Suprapubic skin (tissue), 4 donors: ENCODE measurements at places on chromosomes 11 and 22. TPM values are rescaled to one million over a fixed set of nuclear protein-coding genes. Genes with fewer than 3 reads are reported as not detected.

Gene POU2F3
- total RNA-seq, result 219 TPM

Gene SCGB1A1
- total RNA-seq, result not detected

GRCh38 chr11:41379084-41379483 lies 80.4 kb downstream of the LRRC4C start:
- DNase-seq, result no peak

DNA sequence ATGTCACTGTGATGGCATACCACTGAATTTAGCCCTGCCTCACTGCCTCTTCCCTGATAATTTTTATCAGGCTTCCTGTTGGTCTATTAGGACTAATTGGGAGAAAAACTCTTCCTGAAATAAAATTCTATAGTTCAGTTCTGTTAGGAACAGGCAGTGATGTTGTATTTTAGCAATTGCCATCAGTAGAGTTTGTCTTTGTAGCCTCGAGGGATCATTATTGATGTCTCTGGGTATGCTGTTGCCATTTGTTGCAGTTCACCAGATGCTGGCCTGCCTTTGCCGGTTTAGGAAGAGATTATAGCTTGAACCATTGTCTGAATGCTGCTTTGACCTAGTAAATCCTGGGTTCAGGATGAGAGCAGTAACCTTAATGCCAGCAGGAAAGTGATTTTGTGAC lies 41.0 kb downstream of the KDM2A start:
- no peak for DNase-seq

DNA sequence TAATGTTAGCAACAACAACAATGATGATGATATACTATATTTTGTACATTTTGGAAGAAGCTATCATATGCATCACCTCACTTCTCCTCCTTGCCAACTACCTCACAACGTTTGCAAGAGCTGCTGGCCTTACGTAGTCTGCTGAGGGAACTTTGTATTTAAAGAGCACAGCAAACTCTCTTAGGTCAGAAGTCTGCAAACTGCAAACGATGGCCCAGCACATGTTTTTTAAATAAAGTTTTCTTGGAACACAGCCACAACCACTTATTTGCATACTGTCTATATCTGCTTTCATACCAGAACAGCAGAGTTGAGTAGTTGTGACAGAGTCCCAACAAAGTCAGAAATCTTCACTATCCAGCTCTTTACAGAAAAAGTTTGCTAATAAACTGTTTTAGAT lies 261.7 kb downstream of the TENM4 start:
- no peak for DNase-seq

GRCh38 chr22:47231759-47232158 lies 469.3 kb downstream of the TBC1D22A start:
- DNase-seq, result no peak

Gene GLYATL2
- 0.87 TPM for total RNA-seq

DNA sequence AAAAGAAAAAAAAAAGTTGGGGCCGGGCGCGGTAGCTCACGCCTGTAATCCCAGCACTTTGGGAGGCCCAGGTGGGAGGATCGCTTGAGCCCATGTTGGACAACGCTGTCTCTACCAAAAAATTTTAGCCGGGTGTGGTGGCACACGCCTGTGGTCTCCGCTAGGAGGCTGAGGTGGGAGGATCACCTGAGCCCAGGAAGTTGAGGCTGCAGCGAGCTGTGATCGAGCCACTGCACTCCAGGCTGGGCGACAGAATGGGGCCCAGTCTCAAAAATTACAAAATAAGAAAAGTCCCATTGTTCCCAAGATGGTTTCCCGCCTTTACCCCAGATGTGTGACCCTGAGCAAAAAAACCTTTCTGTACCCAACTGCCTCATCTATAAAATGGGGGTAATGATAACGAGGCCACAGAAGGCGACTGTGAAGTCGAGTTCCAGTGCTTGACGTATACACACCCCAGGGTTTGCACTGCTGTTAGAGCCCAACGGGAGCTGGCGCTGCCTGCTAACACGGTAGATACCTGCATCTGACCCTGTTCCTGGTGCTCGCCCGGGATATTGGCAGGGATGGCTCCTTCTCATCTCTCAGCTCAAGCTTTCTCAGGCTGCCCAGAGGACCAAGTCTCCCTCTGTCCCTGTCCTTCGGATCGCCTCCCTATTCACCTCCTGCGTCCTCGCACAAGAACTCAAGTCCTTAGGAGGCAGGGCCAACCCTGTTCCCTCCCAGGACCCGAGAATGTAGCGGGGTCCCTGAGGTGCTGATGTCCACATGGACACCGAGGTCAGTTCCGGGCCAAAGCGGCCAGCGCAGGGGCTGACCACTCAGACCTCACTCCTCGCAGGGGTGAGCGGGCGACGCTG lies 1.1 kb upstream of the RPLP2 start:
- no peak for DNase-seq

GRCh38 chr22:38444783-38445182 lies 10.2 kb downstream of the KCNJ4 start:
- DNase-seq, result no peak

DNA sequence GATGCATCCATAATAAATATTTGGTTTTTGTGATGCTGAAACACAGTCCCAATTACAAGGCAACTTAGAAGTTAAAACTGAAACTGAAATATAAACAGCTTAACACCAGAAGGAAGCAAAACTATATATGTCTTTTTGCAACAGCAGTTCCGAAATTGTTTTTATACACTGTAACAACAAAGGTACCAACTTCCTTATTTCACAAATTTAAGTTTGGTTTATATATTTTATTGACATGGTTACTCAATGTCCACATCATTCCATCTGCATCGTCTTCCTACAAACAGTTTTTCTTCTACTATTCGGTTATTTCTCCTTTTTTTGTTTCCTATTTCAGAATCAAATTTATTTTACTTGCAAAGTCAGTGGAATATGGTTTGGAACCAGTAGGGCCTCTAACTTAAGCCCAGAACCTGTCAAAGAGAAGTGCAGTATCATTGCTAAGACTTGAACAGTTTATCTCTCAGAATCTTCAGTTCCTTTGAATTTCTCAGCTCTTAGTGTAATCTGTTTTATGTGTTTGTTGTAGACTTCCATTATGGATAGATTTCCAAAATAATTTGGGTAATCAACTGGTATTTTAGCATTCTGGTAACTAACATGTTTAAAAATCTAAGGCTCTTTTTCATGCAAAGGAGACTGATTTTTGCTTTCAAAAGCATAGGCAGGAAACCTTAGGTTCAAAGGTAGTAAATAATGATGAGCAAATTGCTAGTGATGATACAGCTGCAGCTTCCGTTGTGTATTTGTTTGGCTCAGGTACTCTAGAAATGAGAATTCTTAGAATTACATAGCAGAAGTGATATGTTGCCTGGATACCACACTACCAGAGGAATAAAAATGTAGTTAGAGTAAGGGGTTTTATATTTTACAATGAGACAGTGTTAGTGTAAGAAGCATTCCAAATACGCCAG lies 8.2 kb upstream of the HSPA8 start:
- no peak for DNase-seq

DNA sequence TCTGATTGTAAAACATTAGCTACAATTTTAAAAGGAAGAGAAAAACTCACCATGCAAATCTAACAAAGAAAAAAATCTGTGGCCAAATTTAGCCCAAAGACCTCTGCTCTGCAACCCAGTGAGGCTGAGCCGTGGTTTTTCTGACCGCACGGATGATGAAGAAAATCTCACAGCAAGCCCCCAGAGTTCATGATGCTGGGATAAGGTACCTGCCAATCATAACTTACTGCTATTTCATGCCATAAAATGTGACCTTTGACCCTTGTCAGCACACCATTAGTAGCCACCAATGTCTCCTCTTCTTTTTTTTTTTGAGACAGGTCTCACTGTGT lies 11.1 kb downstream of the CERK start:
- no peak for DNase-seq

GRCh38 chr11:92311616-92312449 lies 87.2 kb downstream of the FAT3 start:
- no peak for DNase-seq

Gene LMNTD2
- 8.1 TPM for total RNA-seq

- peak; percentile 79 for DNase-seq
These were observed at the start of gene SSH3 for GRCh38 chr11:67303132-67303834. Gene SSH3 (plus strand): TSS chr11:67303530. CDS start chr11:67303626, 96 bp downstream.

DNA sequence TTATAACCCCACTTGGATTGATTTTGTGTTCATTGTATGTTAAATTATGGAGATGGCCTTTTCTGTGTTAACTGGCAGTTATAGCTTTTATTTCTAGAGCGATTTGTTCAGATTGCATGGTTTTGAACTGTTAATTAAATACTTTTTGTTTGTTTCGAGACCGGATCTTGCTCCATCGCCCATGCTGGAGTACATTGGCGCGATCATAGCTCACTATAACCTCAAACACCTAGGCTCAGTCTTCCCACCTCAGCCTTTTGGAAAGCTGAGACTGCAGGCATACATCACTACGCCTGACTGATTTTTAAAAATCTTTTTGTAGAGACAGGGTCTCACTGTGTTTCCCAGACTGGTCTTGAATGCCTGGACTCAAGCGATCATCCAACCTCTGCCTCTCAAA lies 77.0 kb downstream of the FAM83F start:
- no peak for DNase-seq

Gene RNASEH2C
- 38.6 TPM for total RNA-seq

Gene RIMBP3C
- total RNA-seq, result not detected

Gene STK33
- not detected for total RNA-seq

DNA sequence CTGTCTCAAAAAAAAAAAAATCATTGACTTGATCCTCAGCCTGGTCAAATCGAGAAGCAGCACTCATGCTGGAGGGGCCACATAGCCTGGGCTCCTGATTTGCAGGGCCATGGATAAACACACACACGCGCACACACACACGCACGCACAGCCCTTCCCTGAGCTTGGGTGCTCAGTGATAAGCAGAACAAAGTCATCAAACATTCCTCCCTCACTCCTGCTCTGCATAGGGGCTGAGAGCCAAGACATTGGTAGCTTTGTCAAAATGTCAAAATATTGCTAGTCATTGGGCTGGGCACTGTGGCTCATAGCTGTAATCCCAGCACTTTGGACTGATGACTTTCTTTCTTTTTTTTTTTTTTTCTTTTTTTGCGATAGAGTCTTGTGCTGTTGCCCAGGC lies 34.0 kb upstream of the A4GALT start:
- no peak for DNase-seq

- DNase-seq, result no peak
These were observed 1.5 kb upstream of the DEPDC5 start for GRCh38 chr22:31752096-31752847.

Gene CSNK2A3
- total RNA-seq, result 2.2 TPM

- DNase-seq, result no peak
These were observed 262.8 kb upstream of the PLET1 start for GRCh38 chr11:112523477-112523876.

Gene TMPRSS13
- total RNA-seq, result 24.7 TPM

Gene NRGN
- total RNA-seq, result 1.3 TPM

DNA sequence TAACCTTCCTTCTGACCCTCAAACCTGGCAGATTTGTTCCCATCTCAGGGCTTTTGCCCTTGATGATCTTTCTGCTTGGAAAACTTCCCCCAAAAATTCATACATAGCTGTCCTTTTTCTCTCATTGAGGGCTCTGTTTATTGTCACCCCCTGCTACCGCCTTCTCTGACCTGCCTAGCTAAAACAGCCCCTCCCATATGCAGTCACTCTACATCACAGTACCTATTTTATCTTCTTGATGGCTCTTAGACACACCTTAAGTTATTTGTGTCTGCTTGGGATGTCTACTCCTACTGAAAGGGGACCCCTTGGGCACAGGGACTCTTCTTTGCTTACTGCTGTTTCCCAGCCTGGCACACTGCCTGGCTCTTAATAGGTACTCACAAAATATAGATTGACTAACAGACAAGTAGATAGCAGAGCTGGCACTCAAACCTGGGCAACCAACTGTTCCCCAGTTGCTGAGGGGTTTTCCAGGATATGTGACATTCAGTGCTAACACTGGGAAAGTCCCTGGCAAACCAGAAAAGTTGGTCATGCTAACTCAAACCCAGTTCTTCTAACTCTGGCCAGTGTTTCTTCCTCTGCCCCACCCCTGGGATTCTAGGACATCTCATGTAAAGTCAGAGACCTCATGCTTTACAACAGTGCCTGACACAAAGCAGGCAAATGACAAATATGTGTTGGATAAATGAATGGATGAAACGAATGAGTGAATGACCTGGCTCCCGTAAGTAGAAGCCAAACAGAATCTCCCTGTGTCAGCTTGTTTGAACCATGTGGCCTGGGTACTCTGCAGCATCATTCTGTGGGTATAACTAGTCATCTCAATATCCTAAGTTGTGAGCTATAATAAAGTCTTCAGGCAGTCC lies 19.8 kb upstream of the FJX1 start:
- DNase-seq, result no peak

Gene SYVN1
- 52.7 TPM for total RNA-seq

Gene TRIM22
- 8.5 TPM for total RNA-seq

Gene GLB1L3
- total RNA-seq, result 5.8 TPM

- peak; percentile 79 for DNase-seq
These were observed 99.4 kb upstream of the BLID start for GRCh38 chr11:122215244-122215992.

- DNase-seq, result no peak
These were observed 1.7 kb upstream of the TMEM135 start for GRCh38 chr11:87035976-87036583.

Gene TIGD3
- total RNA-seq, result 0.76 TPM
